ENCODE measurements at places on chromosomes 4 and X.
A peak's percentile ranks its signal among the peaks of the same experiment; 100 is the strongest.

DNA sequence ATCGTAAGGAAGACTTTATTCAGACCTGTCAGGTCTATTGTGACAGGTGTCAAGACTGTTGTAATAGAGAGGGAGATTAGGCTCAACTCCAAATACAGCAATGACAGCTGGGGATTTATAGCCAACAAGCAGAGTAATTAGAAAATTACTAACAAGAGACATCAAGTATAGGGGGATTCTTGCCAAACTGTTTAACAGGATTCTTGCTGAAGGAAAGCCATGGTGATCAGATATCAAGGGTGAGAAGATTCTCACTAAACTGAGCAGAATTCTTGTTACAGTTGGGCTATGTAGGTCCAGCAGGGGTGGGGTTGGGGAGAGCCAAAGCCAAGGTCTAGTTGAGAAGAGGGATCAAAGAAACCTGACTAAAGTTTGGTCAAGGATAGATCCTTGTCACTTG lies 461.0 kb upstream of the GALNT7 start:
- no peak for DNase-seq

GRCh38 chr4:3387943-3388361 lies 53.8 kb upstream of the HGFAC start:
- DNase-seq, result peak; percentile 57

GRCh38 chrX:105302246-105302645 lies 81.8 kb upstream of the TEX13A start:
- no peak for DNase-seq

DNA sequence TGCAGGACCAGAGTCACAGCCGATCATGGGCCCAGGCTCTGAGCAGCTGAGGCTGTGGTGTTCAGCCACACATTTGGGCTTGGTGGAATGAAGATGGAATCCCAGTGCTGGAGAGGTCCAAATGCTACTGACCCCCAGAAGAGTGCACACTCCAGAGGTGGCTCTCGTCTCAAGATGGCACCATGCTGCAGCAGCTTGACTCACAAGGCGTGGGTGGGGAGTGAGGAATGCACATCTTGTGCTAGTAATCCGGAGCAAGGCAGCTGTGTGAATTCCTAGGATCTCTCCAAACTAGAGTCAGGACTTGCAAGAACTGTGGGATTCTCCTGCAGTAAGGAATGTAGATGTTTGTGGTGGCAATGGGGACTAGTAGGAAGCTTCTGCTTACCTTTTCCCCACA lies 28.7 kb downstream of the RAB28 start:
- no peak for DNase-seq

- DNase-seq, result no peak
Measured at GRCh38 chrX:130103605-130104004, 6.7 kb downstream of the ELF4 start.

DNA sequence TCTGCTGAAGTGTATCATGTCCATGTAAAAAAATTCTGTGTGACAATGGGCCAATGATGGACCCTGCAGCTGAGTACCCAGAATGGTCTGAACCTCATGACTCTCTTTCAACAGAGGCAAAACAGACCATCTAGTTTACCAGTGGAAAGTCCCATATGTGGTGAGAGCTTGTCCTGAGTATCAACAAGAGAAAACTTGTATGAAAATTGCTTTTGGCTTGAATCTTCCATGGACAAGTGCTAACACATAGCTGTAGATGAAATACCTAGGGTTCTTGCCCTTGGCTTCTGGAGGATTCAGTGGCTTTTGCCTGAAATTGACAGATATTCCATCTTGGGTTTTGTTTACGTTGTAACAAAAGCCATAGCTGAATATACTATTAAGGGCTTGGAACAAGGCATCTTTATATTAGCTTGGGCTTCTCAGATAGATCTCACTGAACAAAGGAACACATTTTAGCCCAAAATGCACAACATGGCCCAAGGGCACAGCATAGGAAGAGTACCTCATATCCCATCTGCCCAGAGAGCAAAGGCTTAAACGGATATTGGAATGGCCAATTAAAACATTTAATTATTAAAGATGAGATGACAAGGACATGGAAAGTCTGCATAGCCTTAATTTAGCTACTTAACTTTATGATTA lies 128.5 kb upstream of the HPGD start:
- no peak for DNase-seq

DNA sequence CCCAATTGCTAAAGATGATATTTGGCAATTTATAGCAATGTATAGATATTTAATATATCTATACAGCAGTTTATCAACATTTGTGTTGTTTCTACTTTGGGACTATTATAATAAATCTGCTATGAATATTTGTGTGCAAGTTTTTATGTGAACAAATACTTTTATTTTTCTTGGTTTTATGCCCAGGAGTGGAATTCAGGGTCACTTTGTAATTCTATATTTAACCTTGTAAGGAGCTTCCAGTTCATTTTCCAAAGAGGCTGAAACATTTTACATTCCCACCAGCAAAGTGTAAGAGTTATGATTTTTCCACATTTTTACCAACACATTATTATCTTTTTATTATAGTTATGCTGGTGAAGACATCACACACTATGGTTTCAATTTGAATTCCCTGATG lies 801.3 kb downstream of the PCDH18 start:
- DNase-seq, result no peak

GRCh38 chr4:129344058-129344457 lies 248.1 kb downstream of the C4orf33 start:
- DNase-seq, result peak; percentile 46

DNA sequence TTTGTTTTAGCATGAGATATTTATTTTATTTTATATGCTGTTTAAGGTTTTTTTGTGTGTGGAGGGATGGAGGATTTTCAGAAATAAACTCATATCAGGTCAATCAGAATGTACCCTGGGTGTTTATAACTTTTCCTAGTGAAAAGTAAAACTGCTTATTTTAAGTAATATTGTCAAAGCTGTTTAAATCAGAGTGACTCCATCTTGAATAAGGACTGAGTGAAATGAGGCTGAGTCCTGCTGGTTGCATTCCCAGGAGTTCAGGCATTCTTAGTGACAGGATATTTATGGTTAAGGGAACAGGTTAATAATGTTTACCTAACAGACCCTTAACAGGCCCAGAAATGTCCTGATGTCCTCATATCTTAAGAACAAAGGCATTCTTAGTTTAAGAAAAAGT lies 1160.9 kb upstream of the PCDH7 start:
- DNase-seq, result no peak

DNA sequence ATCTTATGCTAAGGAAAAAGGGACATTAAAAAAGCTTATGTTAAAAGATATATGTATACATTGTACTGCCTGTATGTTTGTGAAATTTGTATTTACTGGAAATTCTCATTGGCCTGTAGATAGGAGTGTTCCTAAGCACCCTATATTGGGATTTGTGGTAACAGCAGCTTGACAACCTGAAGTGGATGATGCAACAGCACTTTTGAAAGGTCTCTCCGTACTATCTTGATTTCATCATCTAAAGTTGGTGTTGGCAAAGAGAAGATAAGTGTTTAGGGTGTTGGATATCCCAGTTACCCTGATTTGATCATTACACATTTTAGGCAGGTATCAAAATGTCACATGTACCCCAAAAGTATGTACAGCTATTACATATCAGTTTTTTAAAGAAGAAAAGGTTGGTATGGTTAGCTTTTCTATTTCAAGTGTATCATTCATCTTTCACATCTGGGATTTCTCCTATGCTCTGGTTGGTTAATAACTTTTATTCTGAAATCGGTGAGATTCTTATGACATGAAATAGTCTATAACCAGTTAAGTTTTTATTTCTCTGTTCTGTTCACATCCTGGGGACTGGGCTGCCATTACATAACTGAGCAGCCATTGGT lies 10.3 kb downstream of the HADH start:
- DNase-seq, result no peak

DNA sequence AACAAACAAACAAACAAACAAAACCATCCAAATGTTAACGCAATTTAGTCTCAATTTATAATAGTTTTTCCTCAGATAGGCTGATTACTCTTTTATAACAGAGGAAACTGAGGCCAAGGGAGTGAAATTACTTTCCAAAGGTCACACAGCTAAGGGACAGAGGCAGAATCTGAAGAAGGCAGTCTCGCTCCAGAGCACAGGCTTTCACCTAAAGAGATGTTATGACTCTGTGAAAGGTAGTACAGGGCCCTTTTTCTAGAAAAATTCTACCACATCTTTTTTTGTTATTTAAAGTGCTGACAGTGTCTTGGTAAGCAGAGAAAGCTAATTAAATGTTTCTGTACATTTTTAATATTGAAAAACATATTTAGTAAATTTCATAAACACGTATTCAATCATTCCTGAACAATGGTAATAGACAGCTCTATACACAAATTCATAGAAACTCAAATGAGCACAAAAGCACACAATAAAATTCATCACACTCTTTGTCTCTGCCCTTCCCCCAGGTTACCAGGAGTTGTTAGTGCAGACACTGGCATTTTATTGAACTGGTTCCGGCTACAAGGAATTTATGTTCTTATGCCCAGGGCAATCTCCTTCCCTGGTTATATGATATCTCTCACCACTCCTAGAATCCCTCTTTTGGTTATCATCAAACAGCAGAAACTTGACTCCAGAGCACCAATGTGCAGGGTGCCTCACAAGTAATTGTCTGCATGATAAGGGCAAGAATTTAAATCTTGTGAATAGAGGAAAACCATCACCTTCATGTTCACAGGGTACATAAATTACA lies 7.7 kb upstream of the APBB2 start:
- no peak for DNase-seq

DNA sequence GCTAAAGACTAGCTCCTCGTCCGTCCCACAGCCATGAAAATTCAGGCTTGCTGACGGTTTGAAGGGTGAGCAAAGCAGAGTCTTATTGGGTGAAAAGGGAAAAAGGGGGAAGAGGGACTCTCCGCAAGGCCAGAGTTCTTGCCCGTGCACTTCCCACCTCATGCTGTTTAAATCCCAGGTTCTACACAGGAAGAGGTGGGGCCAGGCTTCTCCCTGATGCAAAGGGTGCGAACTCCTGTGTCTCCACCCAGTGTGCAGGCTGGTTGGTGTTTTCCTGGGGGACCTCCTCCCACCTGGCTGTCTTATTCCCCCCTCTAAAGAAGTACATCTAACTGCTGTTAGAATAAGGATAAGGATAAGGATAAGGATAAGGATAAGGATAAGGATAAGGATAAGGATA lies 18.0 kb upstream of the LANCL3 start:
- DNase-seq, result no peak

GRCh38 chr4:76997532-76997931 lies 48.0 kb downstream of the SEPTIN11 start:
- no peak for DNase-seq

DNA sequence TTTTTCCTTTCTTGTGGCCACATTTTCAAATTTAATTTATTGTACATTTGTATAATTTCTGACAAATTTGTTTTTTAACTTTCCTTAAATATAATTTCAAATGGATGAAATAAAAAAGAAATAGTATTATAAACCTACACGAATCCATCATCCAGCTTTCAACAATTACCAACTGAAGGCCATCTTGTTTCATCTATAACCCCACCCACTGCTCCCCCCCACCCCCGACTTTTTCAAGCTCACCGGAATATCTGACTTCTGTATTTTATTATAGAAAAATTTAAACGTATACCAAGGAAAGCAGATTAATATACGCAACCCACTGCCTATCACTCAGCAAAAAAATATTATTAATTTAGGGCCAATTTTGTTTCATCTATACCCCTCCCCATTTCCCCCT lies 1.1 kb downstream of the MORF4L2 start:
- no peak for DNase-seq

DNA sequence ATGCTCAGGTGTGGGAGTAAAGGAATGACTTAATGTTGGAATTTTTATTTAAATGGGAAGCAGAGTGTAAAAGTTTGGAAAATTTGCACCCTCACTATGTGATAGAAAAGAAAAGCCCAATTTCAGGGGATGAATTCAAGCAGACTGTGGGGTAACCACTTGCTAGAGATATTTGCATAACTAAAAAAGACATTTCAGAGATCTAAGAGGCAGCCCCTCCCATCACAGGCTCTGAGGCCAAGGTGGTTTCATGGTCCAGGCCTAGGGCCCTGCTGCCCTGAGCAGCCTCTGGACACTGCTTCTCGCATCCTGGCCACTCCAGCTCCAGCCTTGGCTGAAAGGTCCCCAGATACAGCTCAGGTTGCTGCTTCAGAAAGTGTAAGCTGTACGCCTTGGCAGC lies 5.9 kb upstream of the XPNPEP2 start:
- DNase-seq, result no peak

Data from body of pancreas (tissue), 4 donors.